CD4-positive, alpha-beta T cell treated with Interleukin-6 at 100 ng/mL for 8 hours (primary cell): ENCODE measurements at places on chromosomes 2 and 18.

- no peak for DNase-seq
These were observed 266.3 kb upstream of the SLC14A2 start for GRCh38 chr18:45349019-45349418.

DNA sequence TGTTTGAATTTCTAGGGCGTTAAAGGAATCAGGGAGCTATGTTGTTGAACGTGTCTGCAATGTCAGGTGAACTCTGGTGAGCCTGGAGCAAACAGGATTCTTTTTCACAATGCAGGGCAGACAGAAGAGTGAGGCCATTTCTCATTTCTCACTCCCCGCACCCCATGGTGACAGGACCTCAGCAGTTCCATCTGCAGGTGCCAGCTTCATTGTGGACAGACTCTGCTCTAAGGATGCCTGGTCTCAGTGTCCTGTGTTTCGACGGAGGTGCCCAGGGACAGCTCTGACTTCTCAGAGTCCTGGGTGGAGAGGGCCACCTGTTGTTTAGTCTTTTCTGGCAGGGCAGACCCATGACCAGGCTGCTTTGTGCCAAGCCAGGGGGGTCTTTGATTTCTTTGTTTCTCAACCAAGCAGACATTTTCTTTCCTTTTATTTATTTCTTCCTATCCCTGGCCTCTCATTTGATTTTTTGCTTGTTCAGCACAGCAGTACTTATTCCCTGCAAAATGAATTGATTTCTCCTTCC, 201.5 kb downstream of the RNF144A start:
- DNase-seq: no peak

DNA sequence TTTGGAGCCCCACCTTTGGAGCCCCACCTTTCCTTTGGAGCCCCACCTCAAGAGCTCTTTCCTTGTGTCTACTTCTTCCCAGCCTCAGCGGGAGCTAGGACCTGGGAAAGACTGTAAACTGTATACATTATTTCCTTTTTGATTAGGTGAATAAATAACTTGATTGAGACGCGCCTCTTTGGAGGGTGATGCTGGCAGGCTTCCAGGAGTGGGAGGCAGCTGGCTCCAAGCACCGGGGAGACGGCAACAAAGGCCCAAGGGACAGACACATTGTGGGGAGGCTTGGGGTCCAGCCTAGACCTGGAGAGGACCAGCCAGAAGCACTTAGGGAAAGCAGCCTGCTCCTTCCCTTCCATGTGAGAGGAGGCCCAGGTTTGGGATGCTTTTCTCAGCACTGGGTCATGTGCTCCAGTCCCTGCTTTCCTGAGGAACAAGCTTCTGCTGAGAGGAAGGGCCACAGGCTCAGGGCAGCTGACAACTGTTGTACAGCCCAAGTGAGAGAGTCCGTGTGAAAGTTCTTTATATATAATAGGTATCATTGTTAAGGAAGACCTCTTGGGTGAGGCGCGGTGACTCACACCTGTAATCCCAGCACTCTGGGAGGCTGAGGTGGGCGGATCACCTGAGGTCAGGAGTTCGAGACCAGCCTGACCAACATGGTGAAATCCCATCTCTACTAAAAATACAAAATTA, 297.2 kb upstream of the SLC14A2 start:
- DNase-seq: no peak

- no peak for DNase-seq
These were observed 27.8 kb downstream of the MTX2 start for GRCh38 chr2:176297067-176297466.

- no peak for DNase-seq
These were observed 783.2 kb upstream of the CDH2 start for GRCh38 chr18:28960146-28960545.

GRCh38 chr18:48991319-48991660, 40.5 kb upstream of the SMAD7 start:
- DNase-seq: no peak

GRCh38 chr2:144512891-144513351, 7.0 kb downstream of the ZEB2 start:
- no peak for DNase-seq

- DNase-seq: no peak
These were observed 47.4 kb downstream of the PSD4 start for GRCh38 chr2:113220970-113221708.

DNA sequence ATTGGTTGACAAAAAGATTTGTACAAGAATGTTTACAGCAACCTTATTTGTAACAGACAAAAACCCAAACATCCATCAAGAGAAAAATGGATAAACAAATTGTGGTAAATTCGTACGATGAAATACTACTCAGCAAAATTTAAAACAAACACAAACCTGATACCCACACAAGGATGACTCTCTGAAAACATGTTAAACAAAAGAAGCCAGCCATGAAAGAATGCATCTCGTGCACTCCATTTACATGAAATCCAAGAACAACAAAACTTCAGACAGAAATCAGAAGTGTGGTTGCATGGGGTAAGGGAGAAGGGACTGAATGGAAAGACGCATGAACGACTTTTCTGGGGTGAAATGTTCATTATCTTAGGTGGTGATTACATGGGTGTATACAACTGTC, 93.4 kb downstream of the SLC25A12 start:
- no peak for DNase-seq

DNA sequence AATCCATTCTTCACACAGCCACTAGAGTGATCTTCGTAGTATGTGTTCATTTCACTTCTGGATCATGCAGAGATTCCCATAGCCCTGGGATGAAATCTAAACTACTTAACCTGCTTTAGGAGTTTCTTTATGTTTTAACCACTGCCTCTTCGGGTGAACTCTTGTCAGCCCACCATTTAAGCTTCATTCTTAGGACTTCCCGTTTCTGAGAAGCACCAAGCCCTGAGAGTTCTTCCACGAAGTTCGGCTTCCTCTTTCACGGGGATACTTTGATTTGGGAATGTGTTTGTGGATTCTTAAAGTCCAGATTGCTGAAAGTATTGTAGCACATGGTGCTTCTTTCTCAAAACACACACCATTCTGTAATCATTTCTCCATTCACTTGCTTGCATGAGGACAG, 205.0 kb downstream of the UBE2E3 start:
- DNase-seq: no peak

DNA sequence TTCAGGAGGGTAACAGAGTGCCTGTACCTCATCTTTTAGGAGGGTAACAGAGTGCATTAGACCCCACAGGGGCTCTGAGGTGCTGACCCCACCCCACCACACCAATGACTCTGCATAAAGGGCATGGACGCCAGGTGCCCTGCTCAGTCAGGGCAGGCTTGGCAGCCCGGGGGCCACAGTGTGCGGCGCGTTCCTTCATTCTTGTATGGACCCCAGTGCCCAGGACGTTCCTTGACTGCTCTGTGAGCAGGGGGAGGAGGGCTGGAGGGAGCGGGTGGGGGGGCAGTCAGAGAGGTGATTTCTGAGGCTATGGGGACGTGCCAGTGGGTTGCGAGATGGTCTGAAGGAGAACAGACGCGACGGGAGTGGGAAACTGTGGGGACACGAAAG, 168.7 kb upstream of the NCK2 start:
- DNase-seq: no peak

DNA sequence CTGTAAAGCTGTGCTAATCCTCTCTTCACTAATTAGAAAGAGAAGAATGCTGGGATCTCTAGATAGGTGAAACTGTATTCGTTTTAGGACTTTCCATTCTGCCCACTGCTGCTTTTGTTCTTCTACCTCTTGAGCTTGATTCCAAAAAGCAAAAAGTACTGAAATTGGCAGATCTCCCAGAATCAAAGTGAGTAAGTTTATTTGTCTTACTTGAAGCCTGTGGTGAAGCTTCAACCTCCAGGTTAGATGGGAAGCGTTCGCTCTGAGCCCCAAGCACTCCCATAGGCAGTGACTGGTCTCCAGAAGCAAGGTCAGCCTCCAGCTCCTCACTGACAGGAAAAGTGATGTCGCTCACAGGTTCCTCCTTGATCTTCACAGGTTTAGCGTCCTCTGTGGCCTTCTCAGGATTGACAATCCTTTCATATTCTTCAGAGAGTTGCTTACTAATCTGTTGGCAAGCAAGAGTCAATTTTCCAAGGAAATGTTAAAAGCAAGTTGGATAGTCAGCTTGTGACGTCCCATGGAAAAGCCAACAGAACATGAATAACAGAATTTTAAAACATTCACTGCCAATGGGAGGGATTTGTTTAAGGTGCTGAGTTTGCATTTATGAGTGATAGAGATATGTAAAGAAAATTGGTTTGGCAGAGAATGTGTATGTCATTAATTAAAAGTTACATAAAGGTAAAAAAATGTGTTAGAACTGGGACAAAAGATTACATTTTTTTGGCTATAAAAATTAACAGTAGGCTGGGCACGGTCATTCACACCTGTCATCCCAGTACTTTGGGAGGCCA, 8.1 kb downstream of the SUPT7L start:
- no peak for DNase-seq

DNA sequence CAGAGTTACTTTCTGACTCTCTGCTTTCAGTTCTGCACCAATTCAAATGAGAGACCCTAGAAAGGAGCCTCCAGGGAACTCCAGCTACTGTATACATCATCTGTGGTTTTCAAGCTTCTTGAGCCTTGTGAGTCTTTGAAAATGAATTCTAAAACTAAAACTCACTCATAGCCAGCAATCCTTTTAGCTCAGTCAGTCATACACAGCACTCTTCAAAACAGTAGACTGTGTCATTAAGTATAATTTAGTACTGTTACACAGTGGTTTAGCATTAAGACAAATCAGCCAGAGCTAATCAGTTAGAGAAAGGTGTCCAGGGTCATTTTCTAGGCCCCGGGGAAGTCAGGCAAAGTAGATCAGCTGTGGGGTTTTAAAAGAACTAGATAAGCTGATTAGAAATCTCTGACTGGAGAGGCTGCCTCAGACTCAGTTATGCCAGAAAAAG, 322.1 kb upstream of the THUMPD2 start:
- DNase-seq: no peak

DNA sequence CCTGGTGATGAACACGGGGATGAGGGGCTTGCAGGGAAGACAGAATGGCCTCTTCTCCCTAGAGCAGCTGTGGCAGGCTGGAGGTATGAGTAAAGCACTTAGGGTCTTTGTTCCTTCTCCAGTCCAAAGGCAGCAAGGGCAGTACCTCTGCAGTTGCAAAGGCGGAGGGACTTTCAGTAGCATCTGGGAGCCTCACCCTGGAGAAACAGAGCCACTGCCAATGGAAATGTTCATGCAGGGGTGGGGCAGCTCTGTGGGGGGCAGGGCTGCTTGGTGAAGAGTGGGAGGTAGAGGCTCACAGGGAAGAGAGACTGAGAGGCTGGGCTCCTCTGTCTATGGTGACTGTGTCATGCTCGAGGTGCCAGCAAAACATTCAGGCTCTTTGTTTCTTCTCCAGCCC, 344.1 kb upstream of the CHAC2 start:
- no peak for DNase-seq
